ENCODE measurements at places on chromosomes 2 and 18. TPM values are rescaled to one million over a fixed set of nuclear protein-coding genes. Genes with fewer than 3 reads are reported as not detected.

The UGT1A4 gene
- not detected for total RNA-seq

The TSPYL6 gene
- total RNA-seq: not detected

The CHRNG gene
- total RNA-seq: not detected

The GDF7 gene
- 0.06 TPM for total RNA-seq

The SDC1 gene
- total RNA-seq: 45.3 TPM

The POTEJ gene
- not detected for total RNA-seq

- H3K27ac ChIP-seq: no peak overlapping the region
- no peak overlapping the region for H3K4me3 ChIP-seq
- no peaks in the 10 kb centered on the region for H3K36me3 ChIP-seq
- H3K27me3 ChIP-seq: no peaks in the 10 kb centered on the region
- no peak for DNase-seq
These were observed 1029.9 kb upstream of the PIK3C3 start for GRCh38 chr18:40925071-40925541.

GRCh38 chr2:175579646-175580045, 398.1 kb upstream of the ATP5MC3 start:
- no peaks in the 10 kb centered on the region for H3K36me3 ChIP-seq
- H3K27me3 ChIP-seq: no peaks in the 10 kb centered on the region
- H3K4me3 ChIP-seq: no peak overlapping the region
